Activated T-helper 1 cell treated with anti-CD3 and anti-CD28 coated beads, Interleukin-12 subunit alpha, Interleukin-12 subunit beta, Interleukin-2, Interleukin-4 antibody, amounts not matched to agents 30 ng/mL and 10 ng/mL and 1 ng/mL, durations not matched to agents 14 hours and 24 hours and 36 hours (primary cell): ENCODE measurements at places on chromosomes 12 and 14.
A peak's percentile ranks its signal among the peaks of the same experiment; 100 is the strongest.

- no peak for DNase-seq
- H3K27me3 ChIP-seq = no peaks in the 10 kb centered on the region
- no peak overlapping the region for H3K4me3 ChIP-seq
- no peaks in the 10 kb centered on the region for H3K4me1 ChIP-seq
These were observed 576.8 kb upstream of the TMEM132C start for GRCh38 chr12:127690161-127690560.

DNA sequence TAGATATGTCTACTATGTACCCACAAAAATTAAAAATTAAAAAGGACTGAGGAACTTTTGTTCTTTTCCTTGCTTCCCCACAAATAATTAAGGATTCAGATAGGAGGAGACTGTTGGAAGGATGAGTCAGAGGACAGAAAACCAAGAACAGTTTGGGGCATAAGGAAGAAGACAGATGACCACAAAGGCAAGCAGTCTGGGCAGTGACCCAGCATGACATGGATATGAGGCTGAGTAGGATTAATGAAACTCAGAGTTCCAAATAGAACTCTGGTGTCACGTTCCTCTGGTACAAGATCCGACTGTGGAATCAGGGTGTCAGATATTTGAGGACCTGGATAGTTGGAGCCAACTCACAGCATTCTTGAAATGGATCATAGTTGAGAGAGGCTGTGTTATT, 89.3 kb upstream of the SLC38A4 start:
- DNase-seq = no peak
- H3K36me3 ChIP-seq = no peaks in the 10 kb centered on the region
- H3K27me3 ChIP-seq = peaks cover 10% of the 10 kb centered on the region
- H3K4me3 ChIP-seq = no peak overlapping the region
- no peaks in the 10 kb centered on the region for H3K4me1 ChIP-seq

DNA sequence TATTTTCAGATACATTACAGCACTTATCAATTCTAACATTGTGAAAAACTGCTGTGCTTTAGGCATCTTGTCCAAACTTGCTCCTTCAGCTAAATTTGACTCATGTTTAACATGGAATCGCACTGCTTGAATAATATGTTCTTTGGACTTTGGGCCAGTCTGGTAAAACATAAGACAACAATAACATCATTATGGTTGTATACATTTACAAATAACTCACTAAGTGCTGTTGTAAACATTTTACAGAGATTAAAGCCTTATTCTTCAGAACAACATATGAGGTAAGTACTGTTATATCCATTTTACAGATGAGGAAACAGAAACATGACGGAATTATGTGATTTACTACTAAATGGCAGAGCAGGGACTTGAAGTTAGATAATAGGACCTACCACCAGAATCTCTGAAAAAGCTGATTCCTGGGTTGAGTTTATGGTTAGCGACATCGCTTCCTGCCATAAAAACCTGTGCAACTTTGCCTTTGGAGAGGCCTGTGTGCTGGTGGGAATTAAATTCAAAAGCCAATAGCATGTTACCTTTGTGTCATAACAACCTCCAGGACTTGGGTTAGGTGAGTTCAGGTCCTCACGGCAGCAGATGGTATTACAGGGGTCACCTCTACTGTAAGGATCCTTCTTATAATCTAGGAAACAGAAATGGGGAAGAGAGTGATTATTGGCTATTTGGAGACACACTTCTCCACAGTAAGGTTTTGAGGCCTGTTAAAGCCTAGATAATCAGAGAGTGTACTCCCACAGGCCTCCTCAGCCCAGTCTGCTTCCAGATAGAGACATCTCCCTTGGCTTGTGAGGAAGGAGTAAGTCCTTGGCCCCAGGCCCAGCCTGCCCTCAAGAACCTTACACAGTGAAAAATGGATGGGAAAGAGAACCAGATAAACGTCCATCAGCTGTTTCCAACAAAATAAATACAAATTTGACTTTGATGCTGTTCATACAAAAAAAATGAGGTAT, 61.8 kb downstream of the PLBD1 start:
- no peaks in the 10 kb centered on the region for H3K27me3 ChIP-seq
- peaks cover 15% of the 10 kb centered on the region for H3K36me3 ChIP-seq
- H3K27ac ChIP-seq = no peak overlapping the region
- DNase-seq = no peak
- H3K4me1 ChIP-seq = no peaks in the 10 kb centered on the region
- no peak overlapping the region for H3K4me3 ChIP-seq

DNA sequence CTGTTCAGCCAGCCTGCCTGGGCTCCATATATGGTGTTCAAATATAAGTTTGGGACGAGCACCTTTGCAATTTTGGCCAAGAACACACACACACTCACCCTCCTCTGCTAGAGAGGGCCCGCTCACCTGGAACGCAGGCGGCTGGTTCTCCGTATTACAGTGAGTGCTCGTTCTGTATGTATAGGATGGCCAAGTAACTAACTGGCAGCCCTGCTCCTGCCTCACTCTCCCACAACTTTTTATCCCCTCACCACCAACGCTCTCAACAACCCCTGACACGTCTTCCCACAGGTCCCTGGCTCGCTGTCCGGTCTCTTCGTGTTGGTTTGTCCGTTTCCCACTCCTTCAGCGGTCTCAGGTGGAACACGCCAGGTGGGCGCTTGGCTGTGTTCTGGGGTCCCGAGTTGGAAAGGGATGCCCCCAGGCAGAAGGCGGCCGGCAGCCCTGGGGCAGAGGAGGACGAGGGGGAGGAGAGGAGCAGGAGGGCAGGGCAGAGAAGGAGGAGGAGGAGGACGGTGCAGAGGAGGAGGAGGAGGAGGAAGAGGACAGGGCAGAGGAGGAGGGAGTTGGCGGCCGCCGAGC, 398 bp upstream of the MSRB3 start:
- peaks cover 60% of the 10 kb centered on the region for H3K27me3 ChIP-seq
- H3K36me3 ChIP-seq = no peaks in the 10 kb centered on the region
- DNase-seq = no peak
- no peaks in the 10 kb centered on the region for H3K4me1 ChIP-seq
- peak overlapping the region; percentile 43 for H3K4me3 ChIP-seq
- H3K27ac ChIP-seq = no peak overlapping the region

GRCh38 chr12:5259523-5259922, 172.4 kb upstream of the NTF3 start:
- H3K27me3 ChIP-seq = no peaks in the 10 kb centered on the region
- H3K4me3 ChIP-seq = no peak overlapping the region
- no peaks in the 10 kb centered on the region for H3K4me1 ChIP-seq
